ENCODE measurements at places on chromosomes 7 and 10.

DNA sequence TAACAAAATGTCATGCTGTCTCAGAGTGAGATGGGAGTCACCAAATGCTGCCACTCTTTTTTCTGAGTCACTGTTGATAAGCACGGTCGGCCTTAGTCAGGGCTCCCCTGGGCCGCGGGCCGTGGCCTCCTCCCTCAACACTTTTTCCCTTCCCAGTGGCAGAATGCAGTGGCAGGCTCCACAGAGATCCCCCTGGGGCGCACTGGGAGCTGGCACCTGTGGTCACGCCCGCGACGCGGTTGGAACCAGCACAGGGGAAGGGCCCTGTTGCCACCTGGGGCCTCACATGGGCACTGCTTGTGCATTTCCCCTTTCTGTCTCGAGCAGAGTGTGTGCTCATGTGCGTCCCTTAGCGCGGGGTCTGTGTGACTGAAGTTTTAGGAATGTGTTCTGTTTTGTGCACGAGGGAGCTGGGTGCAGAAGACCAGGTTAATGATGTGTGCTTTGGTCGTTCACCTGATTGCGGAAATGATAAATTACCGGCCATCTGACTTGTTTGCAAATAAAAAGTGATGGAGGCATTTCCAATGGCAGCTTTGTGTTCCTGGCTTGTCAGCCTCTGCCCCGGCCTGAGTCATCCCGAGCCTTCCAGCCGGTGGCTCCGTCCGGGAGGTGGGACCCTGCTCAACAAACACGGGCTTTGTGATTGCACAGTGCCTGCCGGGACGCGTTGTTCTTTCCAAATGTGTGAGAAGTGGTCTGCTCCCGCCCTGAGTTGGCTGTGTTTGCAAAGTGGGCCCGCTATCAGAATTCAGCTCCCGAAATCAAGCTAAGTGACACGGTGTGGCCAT, 100.7 kb downstream of the NKX6-2 start:
- peak; percentile 10 for DNase-seq

GRCh38 chr7:50915621-50916020, 132.9 kb upstream of the GRB10 start:
- DNase-seq = no peak

- DNase-seq = no peak
Measured at GRCh38 chr10:48231178-48231577, 43.3 kb downstream of the FRMPD2 start.

DNA sequence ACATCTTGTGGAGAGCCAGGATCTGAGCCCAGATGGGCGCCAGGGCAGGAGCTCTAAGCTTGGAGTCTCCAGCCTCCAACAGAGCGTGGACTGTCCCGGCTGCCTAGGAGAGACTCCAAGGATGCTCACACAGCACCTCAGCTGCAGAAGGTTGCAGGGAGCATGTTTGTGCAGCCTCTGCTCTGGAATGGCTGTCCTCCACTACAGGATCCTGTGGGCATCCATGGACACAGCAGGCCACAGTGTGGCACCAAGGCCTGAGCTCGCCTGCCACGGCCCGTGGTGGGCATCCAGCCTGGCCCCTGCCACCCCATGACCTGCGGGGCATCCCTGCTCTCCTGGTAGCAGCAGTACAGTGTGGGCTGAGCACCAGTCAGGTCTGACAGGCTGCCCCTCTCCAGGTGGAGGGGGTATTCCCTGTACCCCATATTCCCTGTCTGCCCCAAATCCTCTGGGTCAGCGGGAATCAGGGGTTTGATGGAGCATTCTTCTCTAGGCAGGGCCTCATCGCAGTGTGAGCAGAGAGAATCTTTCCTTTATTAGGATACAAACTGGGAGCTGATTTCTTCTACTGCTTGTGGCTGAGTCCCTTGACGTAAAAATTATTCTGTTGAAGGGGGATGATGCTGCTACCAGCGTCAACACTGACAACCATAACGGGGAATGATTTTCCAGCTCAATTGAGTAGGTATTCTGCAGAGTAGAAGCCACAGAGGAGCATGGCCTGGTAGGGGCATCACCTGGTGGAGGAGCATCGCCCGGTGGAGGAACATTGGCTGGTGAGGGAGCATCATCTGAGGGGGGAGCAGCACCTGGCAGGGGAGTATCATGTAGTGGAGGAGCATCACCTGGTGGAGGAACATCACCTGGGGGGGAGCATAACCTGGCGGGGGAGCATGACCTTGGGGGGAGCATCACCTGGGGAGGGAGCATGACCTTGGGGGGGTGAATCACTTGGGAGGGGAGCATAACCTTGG, 60.6 kb downstream of the GLRX3 start:
- DNase-seq = no peak

DNA sequence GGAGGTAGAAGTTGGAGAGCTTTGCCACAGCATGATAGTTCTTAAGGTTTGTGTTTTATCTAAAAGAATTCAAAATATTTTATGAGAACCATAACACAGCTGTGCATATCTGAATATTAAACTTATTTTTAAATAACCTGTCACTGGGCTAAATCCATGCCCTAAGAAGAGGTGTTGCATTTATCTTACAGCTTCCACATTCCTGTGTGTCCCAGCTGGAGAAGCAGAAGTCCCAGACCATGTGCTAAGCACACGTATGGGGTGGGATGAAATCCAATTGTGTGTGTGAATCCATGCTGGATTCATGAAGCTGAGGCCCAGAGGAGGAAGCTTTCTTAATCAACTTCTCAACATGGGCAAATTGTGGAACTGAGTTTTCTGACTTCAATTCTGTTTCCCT, 121.5 kb downstream of the PKD1L1 start:
- DNase-seq = no peak

GRCh38 chr10:113463777-113464176, 89.1 kb upstream of the HABP2 start:
- DNase-seq = no peak

DNA sequence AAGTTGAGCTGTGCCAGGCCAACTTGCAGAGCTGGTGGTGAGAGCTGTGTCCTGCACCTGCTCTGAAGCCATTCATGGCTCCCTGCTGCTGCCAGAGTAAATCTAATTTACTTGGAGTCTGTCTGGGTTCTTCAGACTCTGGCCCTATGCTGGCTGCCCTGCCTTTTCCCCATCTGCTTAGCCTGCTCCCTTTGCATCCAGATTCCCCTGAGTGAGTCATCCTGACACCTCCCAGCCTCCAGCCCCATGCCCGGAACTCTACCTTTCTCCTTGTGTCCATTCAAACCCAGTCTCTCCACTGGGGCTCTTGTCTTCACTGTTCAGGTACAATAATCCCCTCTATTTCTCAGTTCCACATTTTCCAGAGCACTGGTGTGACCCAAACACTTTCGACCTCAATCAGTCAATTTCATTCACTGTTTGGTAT, 434.4 kb upstream of the ZMIZ1 start:
- no peak for DNase-seq

DNA sequence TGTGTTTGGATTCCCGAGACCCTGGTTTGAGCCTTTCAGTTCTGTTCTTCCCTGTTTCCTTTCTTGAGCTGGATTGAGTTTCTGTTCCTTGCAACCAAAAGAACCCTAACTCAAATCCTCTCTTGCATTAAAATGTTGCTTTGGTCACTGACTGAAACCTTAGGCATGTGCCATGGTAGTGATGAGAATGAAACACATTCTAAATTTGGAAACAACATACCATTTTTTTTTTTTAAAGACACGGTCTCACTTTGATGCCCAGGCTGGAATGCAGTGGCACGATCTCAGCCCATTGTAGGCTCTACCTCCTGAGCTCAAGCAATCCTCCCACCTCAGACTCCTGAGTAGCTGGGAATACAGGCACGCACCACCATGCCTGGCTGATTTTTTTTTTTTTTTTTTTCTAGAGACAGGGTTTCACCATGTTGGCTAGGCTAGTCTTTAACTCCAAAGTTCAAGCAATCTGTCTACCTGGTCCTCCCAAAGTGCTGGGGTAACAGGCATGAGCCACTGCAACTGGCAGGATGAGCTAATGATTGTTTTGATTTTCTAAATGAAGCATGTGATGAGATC, 8.4 kb downstream of the THAP5 start:
- DNase-seq = no peak
